ENCODE measurements at places on chromosomes 1 and 21. TPM values are rescaled to one million over a fixed set of nuclear protein-coding genes. Genes with fewer than 3 reads are reported as not detected.

Gene FRRS1
- total RNA-seq = 4.1 TPM

Gene NME7
- 3.9 TPM for total RNA-seq

Gene SEMA4A
- 1.2 TPM for total RNA-seq

Gene RHBG
- total RNA-seq = not detected

Gene TRAPPC3
- 34.8 TPM for total RNA-seq

Gene SPRR2F
- total RNA-seq = not detected

Gene LCE1F
- total RNA-seq = not detected

Gene PCP4
- not detected for total RNA-seq

Gene PDC
- total RNA-seq = not detected

Gene TBX15
- total RNA-seq = 220 TPM

Gene PEA15
- total RNA-seq = 81.7 TPM

Gene AP4B1
- total RNA-seq = 9.9 TPM

Gene STPG1
- total RNA-seq = 3.3 TPM

Gene TAL1
- total RNA-seq = 1.5 TPM

Gene TNNI3K
- total RNA-seq = 1.6 TPM

Gene AMY2B
- 12.5 TPM for total RNA-seq

Gene MMP23B
- total RNA-seq = 0.32 TPM

Gene KRTAP21-2
- total RNA-seq = not detected

Gene RIMS3
- 0.42 TPM for total RNA-seq

Gene CA6
- not detected for total RNA-seq

Gene EXOC8
- 15.9 TPM for total RNA-seq

Gene ATP5PB
- total RNA-seq = 368 TPM

Gene GNG4
- total RNA-seq = not detected

Gene ATP6V1G3
- total RNA-seq = not detected

Gene CD2
- 0.57 TPM for total RNA-seq

Gene CFHR3
- total RNA-seq = not detected

Gene NBPF15
- total RNA-seq = 4.2 TPM

Gene KIF2C
- total RNA-seq = 0.97 TPM

Gene CPTP
- total RNA-seq = 39.5 TPM

Gene RBM34
- 59.6 TPM for total RNA-seq

Gene ZNF683
- total RNA-seq = not detected

Gene PRELP
- 20.6 TPM for total RNA-seq

Gene C1QA
- total RNA-seq = 35.1 TPM

Gene PLEKHG5
- 3.2 TPM for total RNA-seq

Gene OR10Z1
- total RNA-seq = not detected

Gene CIART
- total RNA-seq = 13.8 TPM

Gene HCN3
- total RNA-seq = not detected

Gene TNNT2
- total RNA-seq = 6.6 TPM

Gene BSND
- not detected for total RNA-seq

Gene ARHGEF11
- total RNA-seq = 20.8 TPM

Gene NUCKS1
- 149 TPM for total RNA-seq

Gene TFF2
- not detected for total RNA-seq

Gene AMIGO1
- total RNA-seq = 12.8 TPM

Gene TMED5
- total RNA-seq = 55.4 TPM

Gene FAM167B
- 6.2 TPM for total RNA-seq

Gene LMX1A
- 0.36 TPM for total RNA-seq

Gene KRTAP13-2
- not detected for total RNA-seq

Gene PROK1
- not detected for total RNA-seq

Gene CD84
- total RNA-seq = 0.98 TPM

Gene NCF2
- 2.6 TPM for total RNA-seq

Gene RLF
- total RNA-seq = 16.4 TPM

Gene MYOC
- 3.3 TPM for total RNA-seq

Gene MCOLN2
- 0.23 TPM for total RNA-seq

Gene DHDDS
- 14.1 TPM for total RNA-seq

Gene UMODL1
- not detected for total RNA-seq

Gene PHGDH
- total RNA-seq = 4.5 TPM

Data from psoas muscle (tissue), 8 donors.